ENCODE measurements at places on chromosomes 13 and 19.

DNA sequence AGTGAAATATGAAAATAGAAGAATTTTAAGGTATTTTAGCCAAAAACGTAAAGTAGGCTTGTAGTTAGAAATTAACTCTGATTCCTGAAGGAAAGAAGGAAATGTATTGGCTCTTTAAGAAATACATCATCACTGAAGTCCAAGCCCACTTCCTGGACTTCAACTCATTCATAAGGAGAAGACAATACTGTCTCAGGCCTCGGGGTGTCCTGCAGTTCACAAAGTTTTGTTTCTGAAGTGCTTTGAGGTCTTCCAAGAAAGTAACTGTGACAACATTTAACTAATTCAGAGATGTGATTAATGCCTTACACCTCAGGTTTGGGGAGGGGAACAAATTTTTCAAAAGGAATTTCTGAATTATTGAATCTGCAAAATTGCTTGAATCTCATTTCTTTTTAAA lies 65.8 kb upstream of the STARD13 start:
- peak; percentile 83 for DNase-seq

DNA sequence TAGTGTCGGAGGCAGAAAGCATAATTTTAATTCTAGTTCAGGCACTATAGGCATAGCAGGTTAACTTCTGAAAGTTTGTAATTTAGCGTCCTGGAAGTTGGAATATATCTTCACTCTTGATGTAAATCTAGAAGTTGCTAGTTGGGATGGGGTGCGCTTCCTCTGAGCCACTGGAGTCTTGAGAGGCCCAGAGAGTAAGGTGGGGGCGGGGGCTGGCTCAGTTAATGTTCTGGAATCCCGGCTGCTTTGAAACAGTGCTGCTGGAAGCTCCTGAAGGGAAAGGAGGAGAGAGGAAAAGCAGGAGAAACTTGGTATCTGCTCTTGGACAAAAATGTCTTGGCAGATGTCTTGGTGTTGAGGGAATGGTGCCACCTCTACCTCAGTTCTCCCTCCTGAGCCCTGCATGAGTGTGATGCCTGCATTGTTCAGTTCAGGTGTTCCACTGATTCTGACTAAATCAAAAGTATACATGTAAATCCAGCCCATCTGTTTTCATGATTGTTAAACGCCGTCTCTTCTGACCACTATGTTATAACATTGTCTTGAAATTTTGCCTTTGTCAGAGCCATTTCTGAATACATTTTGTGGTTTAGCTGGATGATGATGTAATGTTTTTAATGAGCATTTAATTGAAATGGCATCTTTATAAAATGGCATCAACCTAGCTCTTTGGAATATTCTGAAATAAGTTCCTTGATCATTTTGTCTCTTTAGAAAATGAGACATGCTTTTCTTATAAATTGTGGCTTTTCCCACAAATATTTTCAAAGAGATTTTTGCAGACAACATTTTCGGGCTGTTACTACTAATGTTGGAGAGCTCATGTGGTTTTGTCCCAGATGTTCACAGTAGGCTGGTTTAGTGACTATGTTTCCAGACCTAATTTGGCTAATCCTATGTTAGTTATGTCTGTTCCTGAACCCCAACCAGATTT lies 202.7 kb downstream of the SHISA2 start:
- no peak for DNase-seq

- DNase-seq = no peak
Measured at GRCh38 chr13:113119166-113119821, 3.3 kb upstream of the F10 start.

DNA sequence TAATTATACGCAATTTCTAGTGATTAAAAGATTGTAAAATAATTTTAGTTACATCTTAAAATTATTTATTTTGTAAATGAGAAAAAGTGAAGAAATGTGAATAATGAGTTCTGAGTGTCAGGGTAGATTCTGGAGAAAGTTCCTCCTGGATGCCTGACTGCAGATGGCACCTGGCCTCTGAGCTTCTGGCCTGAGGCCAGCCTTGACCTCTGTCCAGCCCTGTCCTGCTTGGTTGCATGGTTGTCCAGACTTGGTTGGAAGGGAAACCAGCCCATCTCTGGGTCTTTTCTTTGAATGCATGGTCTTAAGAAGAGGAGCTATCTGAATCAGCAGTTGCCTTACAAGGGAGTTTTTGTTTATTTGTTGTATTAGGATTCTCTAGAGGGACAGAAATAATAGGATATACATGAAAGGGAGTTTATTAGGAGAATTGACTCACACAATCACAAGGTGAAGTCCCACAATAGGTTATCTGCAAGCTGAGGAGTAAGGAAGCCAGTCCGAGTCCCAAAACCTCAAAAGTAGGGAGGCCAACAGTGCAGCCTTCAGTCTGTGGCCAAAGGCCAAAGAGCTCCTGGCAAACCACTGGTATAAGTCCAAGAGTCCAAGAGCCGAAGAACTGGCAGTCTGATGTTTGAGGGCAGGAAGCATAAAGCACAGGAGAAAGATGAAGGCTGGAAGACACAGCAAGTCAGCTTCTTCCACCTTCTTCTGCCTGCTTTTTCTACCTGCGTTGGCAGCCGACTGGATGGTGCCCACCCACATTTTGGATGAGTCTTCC lies 385.8 kb downstream of the ZNF536 start:
- DNase-seq = no peak

DNA sequence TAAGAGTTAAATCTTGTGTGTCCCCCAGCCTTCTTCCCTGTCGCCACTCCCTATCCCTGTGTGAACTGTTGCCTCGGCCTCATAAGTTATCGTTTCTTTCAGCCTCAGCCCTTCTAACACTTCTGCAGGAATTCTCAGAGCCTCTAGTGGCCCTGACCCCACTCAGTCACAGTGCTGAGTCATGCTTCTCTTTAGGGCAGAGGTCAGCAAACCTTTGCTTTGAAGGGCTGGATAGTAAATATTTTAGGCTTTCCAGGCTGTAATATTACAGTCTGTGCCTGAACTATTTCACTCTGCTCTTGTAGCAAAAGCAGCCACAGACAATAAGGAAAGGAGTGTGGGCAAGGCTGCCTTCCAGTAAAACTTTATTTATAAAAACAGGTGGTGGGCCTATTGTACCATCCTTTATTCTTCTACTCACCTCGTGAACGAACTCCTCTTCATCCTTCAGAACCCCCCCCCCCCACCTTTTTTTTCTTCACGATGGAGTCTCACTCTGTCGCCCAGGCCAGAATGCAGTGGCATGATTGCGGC lies 22.1 kb downstream of the MYO9B start:
- DNase-seq = peak; percentile 64

- no peak for DNase-seq
Measured at GRCh38 chr13:94382960-94383359, 96.5 kb downstream of the DCT start.

DNA sequence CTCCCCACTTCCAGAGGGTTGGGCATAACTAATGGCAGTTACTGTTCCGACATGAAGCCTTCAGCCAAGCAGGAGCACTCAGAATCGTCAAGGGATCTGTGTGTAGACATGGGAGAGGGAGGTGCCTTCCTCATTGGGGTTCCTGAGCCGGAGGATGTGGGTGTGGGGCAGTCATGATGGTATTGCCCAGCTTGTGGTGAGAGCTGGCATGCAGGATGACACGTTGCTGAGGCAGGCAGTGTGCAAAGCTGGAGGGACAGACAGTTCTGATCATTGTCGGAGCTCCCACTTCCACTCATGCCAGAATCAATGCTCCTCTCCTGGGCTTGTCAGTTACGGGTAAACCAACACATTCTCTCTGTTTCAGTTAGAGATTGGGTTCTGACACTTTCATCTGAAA lies 83.9 kb upstream of the TSC22D1 start:
- DNase-seq = no peak

Measured in choroid plexus epithelial cell (primary cell).